ENCODE measurements at places on chromosomes 3 and 15. TPM values are rescaled to one million over a fixed set of nuclear protein-coding genes. Genes with fewer than 3 reads are reported as not detected.

GRM2 gene
- total RNA-seq: 0.29 TPM

DNA sequence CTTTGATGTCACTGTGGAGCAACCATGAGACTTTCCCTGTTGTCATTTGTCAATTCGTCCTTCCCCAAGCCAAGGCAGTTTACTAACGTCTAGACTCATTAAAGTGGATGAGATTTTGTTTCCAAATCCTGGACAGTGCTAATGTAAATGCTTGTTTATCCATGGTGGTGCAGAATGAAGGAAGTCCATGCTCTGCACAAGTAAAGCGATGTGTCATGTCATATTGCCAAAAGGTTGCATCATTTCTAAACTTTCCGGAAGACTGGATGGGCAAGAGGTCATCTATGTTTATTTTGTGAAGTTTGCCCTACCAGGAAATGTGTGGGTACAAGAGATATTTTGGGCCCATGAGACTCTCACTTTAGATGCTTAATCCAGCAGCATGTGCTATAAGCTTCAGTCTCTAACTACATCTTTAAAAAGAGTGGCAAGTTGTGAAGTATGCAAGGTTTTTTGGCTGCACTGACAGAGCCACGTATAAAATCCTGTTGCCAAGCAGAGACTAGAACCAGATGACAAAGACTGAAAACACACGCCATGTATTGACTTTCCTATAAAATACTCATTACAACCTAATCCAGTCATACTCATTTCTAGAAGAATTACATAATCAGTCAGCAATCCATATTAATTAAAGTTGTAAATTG lies 72.1 kb upstream of the FNDC3B start:
- no peaks in the 10 kb centered on the region for H3K27me3 ChIP-seq
- no peak overlapping the region for H3K27ac ChIP-seq
- H3K4me3 ChIP-seq: no peak overlapping the region
- H3K4me1 ChIP-seq: no peaks in the 10 kb centered on the region
- DNase-seq: no peak

- no peak overlapping the region for H3K27ac ChIP-seq
- no peak overlapping the region for H3K4me3 ChIP-seq
- H3K36me3 ChIP-seq: no peaks in the 10 kb centered on the region
- no peaks in the 10 kb centered on the region for H3K27me3 ChIP-seq
Observed at GRCh38 chr3:18308096-18308650, 117.0 kb downstream of the SATB1 start.

DNA sequence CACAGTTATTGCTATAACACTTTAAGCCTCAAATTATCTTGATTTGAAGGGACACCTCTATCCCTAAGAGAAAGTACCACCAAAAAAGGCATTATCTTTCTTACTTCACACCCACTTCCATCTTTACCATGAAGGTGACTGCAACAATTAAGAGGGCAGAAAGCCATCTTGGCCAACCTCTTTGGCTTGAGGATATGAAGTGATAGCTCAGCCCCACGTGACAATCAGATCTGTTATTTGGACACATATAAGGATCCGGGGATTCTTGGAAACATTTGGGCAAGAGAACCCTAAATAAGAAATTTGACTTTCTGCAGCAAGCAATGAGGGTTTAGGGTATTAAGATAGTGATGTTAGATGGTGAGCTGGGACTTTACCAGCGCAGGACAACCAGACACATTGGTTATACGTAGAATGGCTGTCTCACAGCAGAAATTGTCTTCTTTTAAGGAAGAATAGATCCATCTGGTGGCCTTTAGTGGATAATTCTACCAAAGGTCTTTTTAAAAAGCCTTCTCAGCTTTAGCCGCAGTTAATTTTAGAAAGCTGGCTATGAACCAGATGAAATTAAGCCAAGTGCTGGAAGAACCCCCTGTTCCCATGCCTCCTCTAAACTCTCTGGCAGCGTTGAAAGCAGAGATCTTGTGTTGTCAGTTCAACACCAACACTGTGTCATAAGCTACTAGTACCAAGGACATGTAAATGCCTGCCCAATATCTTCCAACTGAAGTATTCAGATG lies 12.3 kb downstream of the HCLS1 start:
- H3K4me3 ChIP-seq: no peak overlapping the region
- DNase-seq: no peak
- no peaks in the 10 kb centered on the region for H3K27me3 ChIP-seq
- H3K4me1 ChIP-seq: peaks cover 24% of the 10 kb centered on the region

Data from activated CD4-positive, alpha-beta memory T cell treated with anti-CD3 and anti-CD28 coated beads for 36 hours (primary cell).